ENCODE measurements at places on chromosomes 5 and 9. TPM values are rescaled to one million over a fixed set of nuclear protein-coding genes. Genes with fewer than 3 reads are reported as not detected.

Gene PIP5K1B
- not detected for total RNA-seq

Gene TNFAIP8
- 40.4 TPM for total RNA-seq

Gene FOXE1
- 0.12 TPM for total RNA-seq

Gene REEP2
- total RNA-seq = 16.1 TPM

Gene SLC6A7
- total RNA-seq = 0.16 TPM

Gene ABLIM3
- 10.2 TPM for total RNA-seq

Gene PDE8B
- under 0.01 TPM for total RNA-seq

Gene PITX1
- total RNA-seq = 0.81 TPM

Gene FAXDC2
- total RNA-seq = 10.0 TPM
